ENCODE measurements at places on chromosomes 2 and 18. TPM values are rescaled to one million over a fixed set of nuclear protein-coding genes. Genes with fewer than 3 reads are reported as not detected.
A peak's percentile ranks its signal among the peaks of the same experiment; 100 is the strongest.

The MAP3K19 gene
- not detected for total RNA-seq

The ING5 gene
- total RNA-seq, result 20.1 TPM

The RGPD6 gene
- 10.0 TPM for total RNA-seq

The TMX3 gene
- total RNA-seq, result 36.2 TPM

The MATN3 gene
- total RNA-seq, result 0.52 TPM

GRCh38 chr2:120738117-120738516 lies 2.4 kb downstream of the GLI2 start:
- no peak for DNase-seq

DNA sequence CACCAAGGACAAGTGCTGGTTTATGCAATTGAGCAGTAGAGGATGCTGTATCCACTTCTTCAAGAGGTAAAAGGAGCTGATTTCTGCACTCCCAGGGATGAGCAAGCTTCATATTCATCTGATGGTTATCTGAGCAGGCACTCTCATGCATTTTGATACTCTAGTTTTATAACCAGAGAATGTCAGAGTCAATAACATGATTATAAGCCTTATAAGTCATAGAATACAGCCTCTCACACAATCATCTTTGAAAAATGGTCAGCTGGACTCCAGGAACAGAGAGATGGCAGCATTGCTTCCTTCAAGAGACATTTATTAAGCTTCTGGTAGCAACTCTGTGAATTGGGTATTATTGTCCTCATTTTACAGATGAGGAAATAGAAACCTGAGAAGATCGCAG lies 167.1 kb downstream of the SLC8A1 start:
- DNase-seq, result no peak

- peak; percentile 22 for DNase-seq
Measured at GRCh38 chr2:235511187-235511661, 17.4 kb downstream of the AGAP1 start.

DNA sequence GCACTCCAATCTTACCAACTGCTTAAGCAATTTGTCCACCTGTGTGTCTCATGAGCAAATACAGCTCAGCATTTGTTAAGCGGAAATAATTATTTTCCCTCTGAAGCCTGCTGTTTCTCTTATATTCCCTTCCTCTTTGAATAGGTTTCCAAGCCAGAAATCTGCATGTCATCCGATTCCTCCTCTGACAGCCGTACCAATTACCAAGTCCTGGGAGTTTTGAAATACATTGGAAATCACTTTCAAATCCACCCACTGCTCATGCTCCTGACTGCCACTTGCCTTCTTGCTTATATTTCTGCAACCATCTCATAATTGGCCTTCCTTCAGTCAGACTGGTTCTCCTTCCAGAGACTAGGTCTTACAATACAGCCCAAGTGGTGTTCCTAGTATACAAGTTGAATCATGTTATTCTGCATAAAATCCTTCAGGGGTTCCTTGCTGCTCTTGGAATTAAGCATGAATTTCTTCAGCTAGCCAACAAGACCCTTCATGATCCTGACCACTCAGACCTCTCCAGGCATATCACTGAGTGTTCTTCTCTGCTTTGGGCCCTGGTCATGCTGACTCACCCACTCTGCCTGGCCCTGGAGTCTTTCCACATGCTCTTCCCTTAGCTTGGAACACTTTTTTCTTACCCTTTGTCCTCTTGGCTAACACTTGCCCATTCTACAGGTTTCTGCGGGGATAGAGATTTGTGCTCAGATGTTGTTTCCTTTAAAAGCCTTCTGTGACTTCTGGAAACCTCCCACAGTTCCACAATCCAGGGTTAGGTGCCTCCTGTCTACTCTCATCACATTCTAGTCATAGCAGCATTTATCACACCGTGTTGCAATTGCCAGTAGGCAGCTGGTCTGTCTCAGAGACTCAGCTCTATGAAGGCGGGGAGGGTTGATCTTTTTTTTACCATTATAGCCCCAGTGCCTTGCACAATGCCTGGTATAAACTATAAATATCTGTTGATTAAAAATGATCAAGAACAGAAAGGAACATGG lies 157.6 kb downstream of the ARL6IP6 start:
- no peak for DNase-seq

DNA sequence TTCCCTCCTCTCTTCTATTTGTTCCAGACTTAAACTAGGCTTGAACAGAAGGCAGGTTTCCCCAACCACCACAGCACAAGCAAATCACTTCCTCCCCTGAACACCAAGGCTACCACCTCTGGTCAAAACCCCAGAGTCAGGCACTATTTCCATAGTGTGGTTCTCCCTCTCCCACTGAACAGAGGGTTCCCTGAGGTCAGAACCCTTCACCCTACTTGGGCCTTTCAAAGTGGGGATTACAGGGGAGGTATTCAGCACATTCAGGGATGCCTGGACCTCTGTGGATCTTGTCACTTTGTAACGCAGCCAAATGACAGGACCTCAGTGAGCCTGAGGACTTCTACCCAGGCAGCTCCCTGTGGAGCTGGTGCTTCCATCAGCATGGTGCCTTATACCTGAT lies 88.7 kb downstream of the TNS1 start:
- no peak for DNase-seq

DNA sequence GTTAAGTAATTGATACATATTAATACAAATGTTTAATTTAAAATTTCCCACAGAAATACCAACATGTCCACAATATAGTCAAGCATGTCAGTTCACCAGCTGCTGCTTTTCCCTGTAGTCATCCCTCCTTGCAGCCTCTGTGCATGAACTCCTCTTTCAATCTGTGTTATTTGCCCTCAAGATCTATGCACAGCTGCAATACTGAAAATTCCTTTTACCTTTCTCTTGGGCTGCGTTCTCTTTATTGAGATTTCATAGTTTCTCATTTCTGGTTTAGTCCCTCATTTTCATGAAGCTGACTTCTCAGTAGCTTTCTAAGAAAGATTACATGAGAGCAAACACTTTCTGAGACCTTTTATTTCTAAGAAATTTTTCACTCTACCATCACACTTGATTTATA lies 464.9 kb downstream of the PARD3B start:
- no peak for DNase-seq

Data from left cardiac atrium (tissue), 4 donors.